ENCODE measurements at places on chromosomes 3 and 15.

DNA sequence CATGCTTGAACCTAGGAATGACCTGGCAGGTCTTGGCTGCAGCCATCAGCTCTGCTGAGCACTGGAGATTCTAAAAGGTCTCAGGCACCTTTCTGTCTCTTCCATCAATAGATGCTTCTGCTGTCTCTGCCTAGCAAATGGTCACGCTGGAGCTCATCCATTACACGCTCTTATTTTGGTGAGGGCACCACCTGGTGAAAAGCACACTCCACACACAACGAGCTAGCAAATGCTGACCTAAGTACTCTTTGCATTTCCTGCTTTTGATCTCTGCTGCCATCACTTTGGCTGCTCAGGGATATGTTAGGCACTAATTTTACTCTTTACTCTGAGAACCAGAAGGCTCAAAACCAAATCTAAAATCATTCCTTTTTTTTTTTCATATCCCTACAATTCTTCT lies 91.3 kb downstream of the RAB11A start:
- no peak for DNase-seq

- DNase-seq: peak; percentile 24
These were observed 7.7 kb upstream of the DCP1A start for GRCh38 chr3:53354945-53355498.

DNA sequence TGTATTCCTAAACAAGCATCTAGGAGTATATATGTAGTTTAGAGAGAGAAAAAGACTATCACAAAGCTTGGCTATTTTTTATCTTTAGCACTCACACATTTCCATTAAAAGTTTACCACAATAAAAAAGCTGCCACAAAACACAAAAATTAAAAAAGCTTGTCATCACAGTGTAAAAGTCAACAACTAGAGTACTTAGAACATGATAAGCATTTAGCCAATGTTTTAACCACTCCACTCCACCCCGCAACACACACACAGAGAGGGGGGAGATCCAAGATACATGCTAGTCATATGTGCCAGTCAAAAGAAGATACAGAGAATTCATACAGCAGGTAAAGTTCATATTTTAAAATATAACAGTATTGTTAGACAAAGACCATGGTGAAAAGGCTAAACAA lies 79.7 kb downstream of the STAG1 start:
- no peak for DNase-seq

- no peak for DNase-seq
These were observed 35.8 kb downstream of the HCN4 start for GRCh38 chr15:73333001-73333400.

- peak; percentile 81 for DNase-seq
These were observed 13.1 kb downstream of the FBXL22 start for GRCh38 chr15:63610209-63610841.

GRCh38 chr3:135803028-135803692 lies 162.4 kb upstream of the PPP2R3A start:
- no peak for DNase-seq

DNA sequence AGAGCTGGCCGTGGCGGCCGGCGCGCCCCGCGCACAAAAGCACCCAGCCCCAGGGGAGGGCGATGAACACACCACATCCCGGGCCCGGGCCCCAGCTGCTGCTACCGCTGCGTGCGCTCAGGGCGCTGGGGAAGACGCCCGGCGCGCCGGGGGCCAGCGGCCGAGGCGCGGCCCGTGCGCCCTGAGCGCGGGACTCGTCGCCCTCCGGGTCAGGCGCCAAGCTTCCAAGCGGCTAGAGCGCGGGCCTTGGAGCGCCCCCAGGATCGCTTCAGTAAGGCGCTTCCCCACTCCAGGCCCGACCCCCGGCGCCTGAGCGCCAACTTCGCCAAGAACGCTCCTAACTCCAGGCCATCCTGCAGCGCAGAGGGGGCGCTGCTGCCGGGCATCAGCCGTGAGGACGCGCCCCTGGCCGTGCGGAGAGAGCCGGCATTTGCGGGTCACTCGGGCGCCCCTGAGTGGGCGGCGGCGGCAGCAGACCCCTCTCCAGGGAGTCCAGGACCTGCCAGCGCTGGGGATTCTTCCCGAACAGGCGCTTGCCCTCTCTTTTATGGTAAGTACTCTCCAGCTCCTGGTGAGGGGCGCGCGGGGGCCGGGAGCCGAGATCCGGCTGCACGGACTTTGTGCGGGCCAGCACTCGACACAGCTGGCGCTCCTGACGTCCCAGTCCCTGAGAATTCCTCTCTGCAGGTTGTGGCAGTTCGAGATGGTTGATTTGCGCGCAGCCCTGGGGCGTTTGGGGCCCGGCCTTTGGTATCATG lies 475 bp downstream of the SPSB4 start:
- peak; percentile 43 for DNase-seq
